Activated gamma-delta T cell (primary cell): ENCODE measurements at places on chromosomes 6 and 20.

DNA sequence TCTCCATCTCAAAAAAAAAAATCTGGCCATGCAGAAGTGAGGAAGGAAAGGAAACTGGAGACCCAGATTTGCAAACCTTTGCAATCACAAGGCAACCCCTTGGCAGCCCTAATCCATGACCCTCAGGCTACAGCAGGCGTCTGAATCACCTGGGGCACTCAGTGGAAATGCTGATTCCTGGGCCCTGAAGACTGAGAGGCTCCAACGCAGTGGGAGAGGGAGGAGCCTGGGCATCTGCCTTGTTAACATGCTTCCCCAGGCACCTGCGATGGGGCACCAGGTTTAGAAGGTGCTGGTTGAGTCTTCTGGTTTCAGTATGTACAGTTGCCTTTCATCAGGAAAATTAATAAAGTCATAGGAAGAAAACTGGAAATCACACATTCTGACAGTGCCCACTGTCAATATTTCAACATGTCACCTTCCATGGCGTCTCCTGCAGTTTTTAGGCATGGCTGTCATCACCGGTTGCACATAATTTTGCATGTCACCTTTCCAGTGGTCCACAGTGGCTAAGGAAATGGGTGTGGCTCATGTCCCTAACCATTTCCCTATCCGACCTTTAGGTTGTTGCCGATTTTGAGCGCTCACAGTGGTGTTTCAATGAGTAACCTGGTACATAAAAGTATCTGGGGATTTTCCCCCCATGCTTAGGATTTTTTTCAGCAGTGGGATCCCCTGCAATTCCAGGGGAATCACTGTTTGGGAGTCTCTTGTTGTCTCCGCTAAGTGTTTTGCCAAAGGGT is 56.9 kb downstream of the PREX1 start:
- no peak for DNase-seq

- DNase-seq = no peak
Observed at GRCh38 chr20:2738331-2739041, 45.9 kb downstream of the EBF4 start.

DNA sequence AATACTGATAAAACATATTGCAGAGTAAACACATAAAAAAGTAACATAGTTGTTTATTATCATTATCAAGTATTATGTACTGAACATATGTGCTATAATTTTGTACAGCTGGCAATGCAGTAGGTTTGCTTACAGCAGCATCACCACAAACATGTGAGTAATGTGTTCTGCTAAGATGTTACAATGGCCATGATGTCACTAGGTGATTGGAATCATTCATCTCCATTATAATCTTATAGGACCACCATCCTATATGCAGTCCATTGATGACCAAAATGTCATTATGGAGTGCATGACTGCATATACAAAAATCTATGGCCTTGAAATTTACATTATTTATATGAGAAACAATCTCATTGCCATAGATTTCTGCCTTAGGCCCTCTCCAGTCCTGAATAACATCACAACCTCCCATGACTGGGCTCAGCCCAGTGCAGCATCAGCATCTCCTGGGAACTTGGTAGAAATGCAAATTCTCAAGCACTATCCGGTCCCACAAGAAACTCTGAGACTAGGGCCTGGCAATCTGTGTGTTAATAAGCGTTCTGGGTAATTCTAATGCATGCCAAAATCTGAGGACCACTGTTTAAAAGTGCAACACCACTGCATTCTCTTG is 352.0 kb upstream of the MARCKS start:
- no peak for DNase-seq

DNA sequence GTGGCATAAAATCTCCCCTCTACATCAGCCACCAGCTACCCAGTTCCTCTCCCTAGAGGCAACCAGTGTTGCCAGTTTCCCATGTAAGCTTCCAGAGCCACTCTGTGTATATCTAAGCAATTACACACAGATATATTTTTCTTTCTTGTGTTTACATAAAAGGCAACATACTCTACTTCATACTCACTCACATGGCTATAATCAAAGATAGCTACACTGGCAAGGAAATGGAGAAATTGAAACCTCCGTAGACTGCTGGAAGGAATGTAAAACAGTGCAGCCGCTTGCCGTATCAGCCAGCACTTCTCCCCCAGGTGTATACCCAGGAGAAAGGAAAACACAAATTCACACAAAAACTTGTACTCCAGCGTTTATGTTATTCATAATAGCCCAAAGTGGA is 38.5 kb upstream of the NELFCD start:
- DNase-seq = no peak

GRCh38 chr6:55528624-55529023 is 50.4 kb downstream of the HMGCLL1 start:
- no peak for DNase-seq

DNA sequence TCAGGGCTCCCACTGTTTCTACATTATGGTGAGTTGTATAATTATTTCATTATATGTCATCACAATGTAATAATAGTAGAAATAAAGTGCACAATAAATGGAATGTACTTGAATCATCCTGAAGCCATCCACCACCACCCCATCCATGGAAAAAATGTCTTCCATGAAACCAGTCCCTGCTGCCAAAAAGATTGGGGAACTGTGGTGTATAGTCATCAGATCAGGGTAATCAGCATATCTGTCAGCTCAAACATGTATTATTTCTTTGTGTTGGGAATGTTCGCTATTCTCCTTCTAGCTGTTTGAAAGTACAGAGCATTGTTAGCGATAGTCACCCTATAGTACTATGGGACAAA is 33.8 kb upstream of the SLC22A23 start:
- DNase-seq = no peak

DNA sequence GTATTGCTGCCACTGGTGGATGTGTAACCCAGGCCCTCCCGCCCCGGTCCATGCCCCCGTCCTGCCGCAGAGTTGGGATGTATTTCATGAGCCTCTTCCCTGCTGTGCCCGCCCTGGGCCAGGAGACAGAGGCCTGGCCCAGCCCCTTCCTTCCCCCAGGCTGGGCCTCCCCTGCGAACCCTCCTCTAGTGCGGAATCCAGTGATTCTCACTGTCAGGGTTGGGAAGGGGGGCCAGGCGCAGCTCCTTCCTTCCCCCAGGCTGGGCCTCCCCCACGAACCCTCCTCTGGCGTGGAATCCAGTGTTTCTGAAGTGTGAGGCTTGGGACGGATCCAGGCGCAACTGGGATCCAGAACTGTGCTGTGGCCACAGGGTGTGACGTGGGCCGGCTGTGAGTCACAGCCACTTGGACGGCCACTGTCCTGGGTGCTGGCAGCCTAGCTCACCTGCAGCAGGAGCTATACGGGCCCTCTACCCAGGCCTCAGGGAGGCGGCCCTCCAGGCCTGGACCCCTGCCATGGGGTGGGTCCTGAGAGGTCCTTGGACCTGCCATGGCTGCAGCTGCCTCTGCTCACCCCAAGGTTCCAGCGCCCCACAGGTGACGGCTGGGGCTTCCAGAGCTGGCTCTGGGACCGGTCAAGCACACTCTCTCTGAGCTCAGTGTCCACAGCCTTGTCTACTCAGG is 28.3 kb downstream of the COL20A1 start:
- no peak for DNase-seq

GRCh38 chr6:2764610-2765165 is 505 bp upstream of the WRNIP1 start:
- DNase-seq = no peak

DNA sequence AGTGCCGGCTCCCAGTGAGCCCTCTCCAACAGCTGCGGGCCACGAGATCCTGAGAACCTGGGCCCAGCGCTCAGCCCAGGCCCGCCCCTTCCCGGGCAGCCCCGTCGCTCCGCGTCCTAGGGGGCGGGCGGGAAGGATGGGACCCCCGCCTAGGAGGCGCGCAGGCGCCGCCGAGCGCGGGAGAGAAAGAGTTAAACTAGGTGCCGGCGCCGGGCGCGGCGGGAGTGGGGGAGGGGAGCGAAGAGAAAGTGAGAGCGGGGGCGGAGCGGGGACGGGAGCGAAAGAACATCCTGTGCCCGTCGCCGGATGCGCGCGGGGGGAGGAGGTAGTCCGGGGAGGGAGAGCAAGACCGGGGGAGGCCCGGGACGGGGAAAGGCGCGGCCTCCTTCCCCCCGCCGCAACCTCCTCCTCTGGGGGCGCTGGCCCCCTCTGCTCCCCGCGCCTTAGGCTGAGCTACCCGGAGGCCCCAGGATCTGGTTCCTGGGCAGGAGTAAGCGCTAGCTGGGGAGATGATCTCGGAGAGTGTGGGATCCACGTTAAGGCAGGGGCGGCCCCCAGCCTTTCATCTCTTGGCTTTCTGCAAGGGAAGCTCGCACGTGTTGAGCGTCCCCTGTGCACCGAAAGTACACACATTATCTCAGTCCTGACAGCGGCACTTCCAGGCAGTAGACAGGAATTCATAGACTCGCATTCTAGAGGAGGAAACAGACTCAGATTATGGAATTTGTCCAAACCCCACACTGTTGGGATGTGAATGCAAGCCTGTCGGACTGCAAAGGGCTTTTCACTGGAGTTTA is 4.9 kb upstream of the ARMC12 start:
- DNase-seq = peak; percentile 84

DNA sequence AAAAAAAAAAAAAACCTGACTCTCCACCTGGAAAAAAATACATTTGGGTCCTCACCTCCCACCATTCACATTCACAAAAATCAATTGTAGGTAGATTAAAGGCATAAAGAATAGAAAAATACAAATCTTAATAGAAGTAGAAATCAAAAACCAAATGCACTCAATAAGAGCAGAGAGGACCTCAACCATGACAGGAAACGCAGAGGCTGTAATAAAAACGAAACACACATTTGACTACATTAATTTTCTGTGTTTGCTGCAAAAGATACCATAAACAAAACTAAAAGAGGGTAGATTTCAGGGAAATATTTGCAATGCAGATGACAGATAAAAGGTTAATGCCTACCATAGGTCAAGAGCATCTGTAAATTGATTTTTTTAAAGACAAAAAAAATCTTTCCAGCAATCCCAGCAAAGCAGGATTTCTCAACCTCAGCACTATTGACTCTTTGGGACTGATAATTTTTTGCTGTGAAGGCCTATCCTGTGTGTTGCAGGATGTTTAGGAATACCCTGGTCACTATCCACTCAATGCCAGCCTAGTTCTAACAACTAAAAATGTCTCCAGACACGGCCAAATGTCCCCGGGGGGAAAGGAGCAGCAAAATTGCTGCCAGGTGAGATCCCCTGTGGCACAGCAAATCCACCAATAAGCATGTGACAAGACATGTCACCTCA is 9.1 kb downstream of the ETV7 start:
- no peak for DNase-seq

DNA sequence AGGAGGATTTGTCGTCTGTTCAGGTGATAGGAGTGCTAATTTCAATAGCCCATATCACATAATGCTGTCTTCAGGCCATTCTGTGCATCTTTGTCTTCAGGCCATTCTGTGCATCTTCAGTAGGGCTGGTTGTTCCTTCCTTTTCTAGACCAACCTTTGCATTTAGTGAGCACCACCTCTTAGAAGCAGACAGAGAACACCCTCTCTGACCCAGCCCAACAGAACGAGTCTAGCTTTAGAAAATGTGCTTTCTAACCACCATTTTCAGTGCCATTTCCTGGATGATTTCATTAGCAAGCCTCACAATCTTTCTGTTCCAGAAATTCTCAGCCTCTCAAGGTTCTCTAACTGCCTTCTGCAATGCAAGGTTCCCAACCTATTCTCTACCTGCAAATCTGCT is 215.3 kb upstream of the KCNQ5 start:
- no peak for DNase-seq

DNA sequence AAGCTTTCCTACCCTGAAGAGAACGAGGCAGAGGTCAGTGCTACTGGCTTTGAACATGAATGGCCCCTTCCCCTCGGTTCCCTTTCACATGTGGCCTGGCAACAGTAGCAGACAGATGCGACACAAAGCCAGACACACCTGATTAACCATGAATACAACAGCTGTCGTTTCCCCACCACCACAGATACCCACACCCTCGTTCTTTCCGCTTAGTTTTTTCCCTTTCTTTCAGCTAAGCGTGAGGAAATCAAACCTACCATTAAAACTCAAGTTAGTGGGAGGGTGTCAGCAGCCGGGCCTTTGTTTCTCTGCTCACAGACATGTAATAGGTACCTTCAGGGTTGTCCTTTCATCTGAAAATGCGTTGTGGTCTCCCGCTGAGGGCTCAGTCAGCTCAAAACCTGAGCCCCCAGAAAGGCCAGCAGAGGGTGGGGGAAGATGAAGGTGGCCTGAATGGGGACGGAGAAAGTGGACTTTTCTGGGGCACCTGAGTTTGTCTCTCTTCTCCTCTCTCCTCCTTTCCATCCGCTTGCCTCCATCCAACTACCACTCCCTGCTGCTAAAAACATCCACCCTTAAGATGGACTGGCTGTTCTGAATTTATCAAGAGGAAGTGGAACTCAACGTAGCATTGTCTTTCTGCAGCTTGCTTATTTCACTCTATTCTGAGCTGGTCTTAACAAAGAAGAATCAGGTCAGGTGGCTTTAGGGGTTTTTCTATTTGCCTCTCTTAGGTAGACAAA is 516.6 kb upstream of the JARID2 start:
- DNase-seq = no peak

DNA sequence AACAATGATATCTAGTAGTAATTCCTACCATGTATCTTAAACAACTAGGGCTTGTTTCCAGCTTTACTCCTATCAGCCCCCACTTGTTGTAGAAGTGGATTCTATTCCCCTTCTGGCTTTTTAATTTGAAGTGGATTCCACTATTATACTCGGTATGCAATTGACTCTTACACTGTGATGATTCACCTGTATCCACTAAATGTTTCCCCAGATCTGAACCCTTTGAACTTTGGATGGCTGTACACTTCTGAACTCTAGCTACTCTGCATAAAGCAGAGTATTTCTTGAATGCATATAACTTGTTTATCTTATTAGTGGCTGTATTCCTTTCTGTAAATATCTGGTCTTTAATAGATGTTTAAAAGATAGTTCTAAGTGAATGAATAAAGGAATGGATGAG is 538.4 kb upstream of the NRSN1 start:
- DNase-seq = no peak

- DNase-seq = no peak
Observed at GRCh38 chr6:170074907-170075306, 216.0 kb downstream of the DLL1 start.

- DNase-seq = no peak
Observed at GRCh38 chr20:53763707-53764414, 170.2 kb upstream of the ZNF217 start.

GRCh38 chr20:15706719-15707118 is 866.5 kb downstream of the KIF16B start:
- DNase-seq = no peak

- DNase-seq = no peak
Observed at GRCh38 chr20:16292226-16292880, 280.9 kb downstream of the KIF16B start.

DNA sequence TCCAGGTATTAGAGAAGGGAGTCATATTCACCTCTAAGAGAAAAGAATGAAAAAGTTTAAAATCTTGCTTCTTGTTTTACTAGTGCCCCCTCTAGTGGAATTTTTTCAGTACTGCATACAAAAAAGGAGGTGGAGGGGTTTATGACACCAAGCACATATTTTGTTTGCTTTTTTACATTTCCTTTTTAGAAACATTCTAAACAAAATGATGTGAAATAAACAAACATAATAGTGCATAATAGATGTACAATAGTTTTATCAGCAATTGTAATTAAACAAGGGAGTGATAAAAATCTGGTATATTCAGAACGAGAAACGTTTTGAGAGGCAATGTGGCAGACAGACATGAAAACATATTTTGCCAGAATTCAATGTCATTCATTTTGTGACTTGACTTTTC is 111.0 kb upstream of the TFAP2D start:
- DNase-seq = no peak

GRCh38 chr6:71190809-71191208 is 97.8 kb upstream of the OGFRL1 start:
- no peak for DNase-seq
